H1 (cell line): ENCODE measurements at places on chromosomes 12 and 14. TPM values are rescaled to one million over a fixed set of nuclear protein-coding genes. Genes with fewer than 3 reads are reported as not detected.

KRT83 gene
- polyA plus RNA-seq: not detected in 2 replicates

EIF2S3B gene
- 2.8 and 3.1 TPM in 2 replicates for polyA plus RNA-seq

ACOT4 gene
- polyA plus RNA-seq: 1.1 and 1.2 TPM in 2 replicates

SERPINA4 gene
- polyA plus RNA-seq: not detected in 2 replicates

HAL gene
- 0.08 and 0.12 TPM in 2 replicates for polyA plus RNA-seq

KRT2 gene
- not detected in 2 replicates for polyA plus RNA-seq

POC1B gene
- 5.0 and 7.5 TPM in 2 replicates for polyA plus RNA-seq
